ENCODE measurements at places on chromosomes 1 and 21.

DNA sequence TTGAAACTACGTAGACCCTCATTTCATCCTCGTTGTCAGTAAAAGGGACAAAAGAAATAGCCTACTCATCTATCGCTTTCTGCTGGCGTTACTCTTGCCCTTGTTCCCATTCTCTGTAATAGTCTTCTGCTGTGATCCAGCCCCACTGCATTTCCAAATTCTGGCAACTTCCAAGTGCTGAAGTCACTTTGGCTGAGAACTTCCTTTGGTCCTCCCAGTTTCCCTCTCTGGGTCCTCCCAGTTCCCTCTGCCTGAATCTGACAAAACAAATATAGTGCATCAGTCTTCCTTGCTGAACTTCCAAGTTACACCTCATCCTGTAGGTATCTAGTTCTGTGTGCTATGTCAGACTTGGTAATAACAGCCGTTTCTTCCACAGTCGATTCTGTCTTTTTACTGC, 47.0 kb upstream of the PLA2G4A start:
- DNase-seq: no peak

- no peak for DNase-seq
Measured at GRCh38 chr1:163912170-163912884, 590.6 kb downstream of the NUF2 start.

DNA sequence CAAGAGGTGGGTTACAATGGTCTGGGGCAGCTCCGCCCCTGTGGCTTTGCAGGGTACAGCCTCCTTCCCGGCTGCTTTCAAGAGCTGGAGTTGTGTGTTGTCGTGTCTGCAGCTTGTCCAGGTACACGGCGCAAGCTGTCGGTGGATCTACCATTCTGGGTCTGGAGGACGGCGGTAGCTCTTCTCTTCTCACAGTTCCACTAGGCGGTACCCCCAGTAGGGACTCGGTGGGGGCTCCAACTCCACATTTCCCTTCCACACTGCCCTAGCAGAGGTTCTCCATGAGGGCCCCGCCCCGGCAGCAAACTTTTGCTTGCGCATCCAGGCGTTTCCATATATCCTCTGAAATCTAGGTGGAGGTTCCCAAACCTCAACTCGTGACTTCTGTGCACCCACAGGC, 12.3 kb upstream of the CDCP2 start:
- no peak for DNase-seq

GRCh38 chr21:28737674-28738419, 254.8 kb downstream of the LTN1 start:
- peak; percentile 79 for DNase-seq

GRCh38 chr1:78665809-78666208, 16.2 kb downstream of the IFI44 start:
- no peak for DNase-seq

DNA sequence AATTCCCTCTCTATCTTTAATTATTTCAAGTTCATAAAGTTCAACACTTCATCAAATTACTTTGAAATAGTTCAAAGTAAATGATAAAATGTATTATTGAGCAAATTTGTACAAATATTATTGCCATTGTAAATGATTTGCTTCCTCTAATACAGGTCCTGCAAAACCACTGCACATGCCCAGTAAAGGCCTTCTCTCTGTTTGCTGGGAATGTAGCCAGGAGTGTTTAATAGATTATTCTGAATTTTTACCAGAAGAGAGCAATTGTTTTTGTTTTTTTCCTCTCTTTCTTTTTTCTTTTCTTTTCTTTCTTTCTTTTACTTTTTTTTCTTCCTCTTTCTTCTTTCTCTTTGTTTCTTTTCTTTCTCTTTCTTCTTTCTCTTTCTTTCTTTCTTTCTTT, 486.3 kb downstream of the PTBP2 start:
- no peak for DNase-seq

DNA sequence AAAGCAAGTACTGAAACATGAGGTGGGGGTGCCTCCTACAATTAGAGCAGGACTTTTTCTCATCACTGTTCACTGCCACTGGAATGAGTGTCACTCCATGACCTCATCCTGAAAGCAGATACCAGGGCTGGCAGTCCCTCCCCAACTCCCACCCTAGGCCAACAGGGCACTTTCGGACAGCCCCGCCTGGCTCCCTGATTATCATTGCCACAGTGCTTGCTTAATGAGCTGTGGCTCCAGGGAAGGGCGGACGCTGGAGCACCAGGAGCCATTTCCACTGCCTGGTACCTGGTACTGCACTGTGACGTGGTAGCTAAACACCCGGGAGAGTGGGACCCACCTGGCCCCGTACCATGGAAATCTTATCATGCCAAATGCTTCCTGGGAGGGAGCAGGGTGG, 22.3 kb downstream of the SLC9A1 start:
- DNase-seq: no peak

DNA sequence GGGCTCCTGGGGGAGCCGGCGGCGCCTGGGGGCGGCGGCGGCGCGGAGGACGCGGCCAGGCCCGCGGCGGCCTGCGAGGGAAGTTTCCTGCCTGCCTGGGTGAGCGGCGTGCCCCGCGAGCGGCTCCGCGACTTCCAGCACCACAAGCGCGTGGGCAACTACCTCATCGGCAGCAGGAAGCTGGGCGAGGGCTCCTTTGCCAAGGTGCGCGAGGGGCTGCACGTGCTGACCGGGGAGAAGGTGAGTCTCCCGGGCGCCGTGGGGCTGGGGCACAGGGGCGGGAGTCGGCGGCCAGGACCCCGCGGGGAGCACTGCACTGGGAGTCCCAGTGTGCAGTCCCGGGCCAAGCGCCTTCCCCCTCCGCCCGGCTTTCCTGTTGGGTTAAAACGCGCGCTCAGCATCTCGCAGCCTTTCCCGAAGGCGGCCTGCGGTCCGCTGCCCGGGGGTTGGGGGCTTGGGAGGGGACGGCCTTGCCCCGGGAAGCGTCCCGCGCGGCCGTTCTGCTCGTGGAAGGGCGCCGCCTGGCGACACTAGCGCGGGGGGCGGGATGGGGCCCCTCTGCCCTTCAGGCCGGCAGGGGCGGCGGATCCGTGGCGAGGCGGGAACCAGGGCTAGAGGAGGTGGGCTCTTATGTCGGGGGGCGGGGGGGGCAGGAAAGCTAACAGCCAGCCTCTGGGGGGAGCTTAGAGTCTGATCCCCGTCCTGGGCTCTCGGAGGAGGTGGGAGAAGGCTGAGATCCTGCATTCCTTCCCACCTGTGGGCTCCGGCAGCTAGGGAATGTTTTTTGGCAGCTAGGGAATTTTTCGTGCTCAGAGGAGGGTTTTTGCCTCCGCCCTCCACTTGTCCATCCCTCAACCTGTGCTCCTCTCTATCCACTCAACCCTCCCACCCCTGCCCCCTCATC, 1.1 kb downstream of the HUNK start:
- peak; percentile 84 for DNase-seq

GRCh38 chr1:168223681-168224540, 1.9 kb upstream of the SFT2D2 start:
- no peak for DNase-seq

Measured in islet precursor cell (in vitro differentiated cells).